ENCODE measurements at places on chromosomes 16 and 17. TPM values are rescaled to one million over a fixed set of nuclear protein-coding genes. Genes with fewer than 3 reads are reported as not detected.

DNA sequence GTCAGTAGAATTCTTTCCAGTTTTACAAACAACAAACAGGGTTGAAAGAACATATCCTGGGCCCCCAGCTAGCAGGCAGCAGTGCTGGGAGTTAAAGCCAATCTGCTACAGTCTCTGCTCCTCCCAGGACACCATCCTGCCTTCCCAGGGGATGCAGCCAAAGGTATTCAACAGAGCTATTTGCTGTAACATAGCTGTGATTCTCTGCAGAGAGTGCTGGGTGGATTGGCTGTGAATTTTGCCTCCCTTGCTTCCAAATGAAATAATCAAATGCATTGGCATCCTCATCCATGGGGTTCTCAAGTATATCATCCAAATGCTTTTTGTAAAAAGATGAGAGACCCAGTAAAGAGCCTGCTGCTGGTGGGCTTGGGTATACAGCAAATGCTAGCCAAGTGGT lies 124.3 kb downstream of the NPIPB5 start:
- no peak for DNase-seq

DNA sequence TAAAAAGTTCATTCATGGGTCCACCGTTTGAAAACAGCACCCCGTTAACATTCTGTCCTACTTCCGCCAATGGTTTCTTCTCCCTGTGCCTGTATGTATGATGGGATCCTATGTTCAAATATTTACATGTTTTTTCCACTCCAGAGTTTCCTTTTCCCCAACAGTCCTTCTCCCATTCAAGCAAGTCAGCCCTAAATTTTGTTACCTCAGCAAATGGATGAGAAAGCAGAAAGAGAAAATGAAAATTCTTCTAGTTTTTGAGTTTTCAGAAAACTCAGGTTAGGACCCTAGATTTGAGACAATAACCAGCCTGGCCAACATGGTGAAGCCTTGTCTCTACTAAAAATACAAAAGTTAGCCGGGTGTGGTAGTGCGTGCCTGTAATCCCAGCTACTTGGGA lies 3.5 kb upstream of the ERN2 start:
- DNase-seq = no peak

DNA sequence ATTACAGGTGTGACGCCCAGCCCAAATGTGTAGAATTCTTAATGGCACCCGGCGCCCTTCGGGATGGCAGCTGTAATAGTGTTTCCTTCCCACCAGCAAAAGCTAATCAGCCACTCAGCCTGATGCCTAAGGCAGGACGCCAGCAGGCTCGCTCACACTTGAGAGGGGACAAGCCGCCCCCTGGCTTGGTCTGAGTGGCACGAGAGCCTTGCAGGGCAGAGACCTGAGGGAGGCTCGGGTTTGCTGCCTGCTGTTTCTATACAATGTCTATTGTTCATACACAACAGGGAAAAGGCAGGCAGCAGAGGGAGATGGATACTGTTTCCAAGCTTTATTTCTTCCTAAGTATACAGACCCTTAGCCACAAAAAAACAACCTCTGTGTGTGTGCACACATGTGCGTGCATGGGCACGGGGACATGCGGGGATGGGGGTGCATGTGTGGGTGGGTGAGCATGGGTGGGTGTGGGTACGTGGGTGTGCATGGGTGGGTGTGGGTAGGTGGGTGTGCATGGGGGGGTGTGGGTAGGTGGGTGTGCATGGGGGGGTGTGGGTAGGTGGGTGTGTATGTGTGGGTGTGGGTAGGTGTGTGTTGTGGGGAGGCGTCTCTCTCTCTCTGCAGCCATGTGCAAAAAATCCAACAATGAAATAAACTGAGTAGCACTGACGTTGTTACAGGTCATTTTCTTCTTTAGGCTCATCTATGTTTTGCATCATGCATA lies 10.0 kb downstream of the SLC38A8 start:
- no peak for DNase-seq

DNA sequence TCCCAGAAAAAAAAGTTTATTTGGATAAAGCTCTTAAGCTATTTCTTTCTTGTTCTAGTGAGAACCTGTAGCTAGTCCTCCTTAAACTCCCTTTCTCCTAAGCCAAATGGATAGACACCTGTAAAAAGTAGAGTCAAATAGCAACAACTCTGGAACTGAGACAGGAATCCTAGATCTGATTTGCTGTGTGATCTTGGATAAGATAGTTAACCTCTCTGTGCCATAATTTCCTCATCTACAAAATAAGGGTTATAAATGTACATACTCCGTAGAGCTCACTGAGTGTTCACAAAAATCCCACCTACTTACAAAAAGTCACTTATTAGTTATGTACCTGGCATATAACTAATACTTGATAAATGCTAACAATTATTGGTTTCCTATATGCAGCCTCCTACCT lies 270.3 kb downstream of the ABCC12 start:
- DNase-seq = no peak

Gene WNT9B
- polyA plus RNA-seq = 0.11 TPM

DNA sequence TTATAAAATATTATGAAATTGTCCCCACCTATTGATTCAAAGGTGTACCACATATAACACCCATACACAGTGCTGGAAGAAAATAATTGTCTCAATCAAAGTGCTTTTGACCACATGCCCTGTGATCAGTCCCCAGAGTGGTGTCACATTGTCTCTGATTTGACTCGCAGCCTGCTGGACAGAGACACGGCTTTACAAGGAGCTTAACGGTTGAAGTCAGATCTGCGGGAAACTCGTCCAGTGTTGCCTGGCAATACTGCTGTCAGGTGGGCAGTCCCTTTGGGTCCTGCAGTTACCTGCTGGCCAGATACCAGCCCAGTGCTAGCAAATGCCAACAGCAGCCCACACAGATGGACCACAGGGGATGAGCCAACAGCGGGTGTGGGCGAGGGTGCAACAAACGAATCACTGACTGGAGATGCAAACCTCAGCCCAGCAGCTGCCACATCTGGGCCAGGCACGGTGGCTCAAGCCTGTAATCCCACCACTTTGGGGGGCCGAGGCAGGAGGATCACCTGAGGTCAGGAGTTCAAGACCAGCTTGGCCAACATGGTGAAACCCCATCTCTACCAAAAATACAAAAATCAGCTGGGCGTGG lies 26.2 kb upstream of the SSTR2 start:
- no peak for DNase-seq

DNA sequence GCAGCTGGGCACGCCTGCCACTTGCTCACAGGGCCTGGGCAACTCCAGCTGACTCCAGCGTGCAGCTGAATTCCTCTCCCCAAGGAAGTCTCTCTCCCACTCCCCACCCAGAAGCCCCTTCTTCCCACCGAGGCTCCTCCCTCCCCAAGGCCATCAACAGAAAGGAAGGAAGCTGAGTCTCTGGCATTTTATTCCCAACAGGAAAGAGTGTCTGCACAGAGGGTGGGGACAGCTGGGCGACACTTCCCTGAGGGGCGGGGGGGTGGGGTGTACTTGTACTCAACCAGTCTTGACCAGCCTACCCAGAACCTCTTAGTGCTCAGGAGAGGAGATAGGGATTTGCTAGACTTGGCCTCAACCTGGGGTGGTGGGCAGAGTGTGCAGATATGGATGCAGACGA lies at the start of gene EXOC3L1:
TSS of gene EXOC3L1 (minus strand) at position 96 of the 400 bp plus-strand sequence. CDS start 460 bp downstream, outside the sequence.
- DNase-seq = no peak
